ENCODE measurements at places on chromosomes 4 and X.
A peak's percentile ranks its signal among the peaks of the same experiment; 100 is the strongest.

- DNase-seq: peak; percentile 60
Observed at GRCh38 chr4:174835536-174835935, 6.5 kb upstream of the GLRA3 start.

GRCh38 chr4:140081641-140082390 is 72.2 kb downstream of the MAML3 start:
- peak; percentile 34 for DNase-seq

DNA sequence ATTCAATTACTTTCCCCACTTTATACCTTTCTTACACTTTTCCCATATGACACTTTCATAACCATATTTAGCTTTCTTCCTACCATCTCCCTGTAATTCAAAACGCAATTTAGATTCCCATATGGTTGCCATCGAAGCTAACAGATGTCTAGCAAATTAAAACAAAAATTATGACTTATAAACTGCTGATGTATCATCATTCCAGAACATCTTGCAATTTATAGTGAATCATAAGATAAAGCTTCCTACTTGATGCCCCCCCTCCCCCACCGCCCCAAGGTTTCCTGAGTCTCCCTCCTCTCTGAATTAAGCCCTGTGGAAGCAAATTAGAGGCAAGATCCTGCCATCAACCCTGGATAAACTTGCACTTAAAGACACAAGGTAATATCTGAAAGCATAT is 5.4 kb downstream of the TSPAN5 start:
- DNase-seq: no peak

DNA sequence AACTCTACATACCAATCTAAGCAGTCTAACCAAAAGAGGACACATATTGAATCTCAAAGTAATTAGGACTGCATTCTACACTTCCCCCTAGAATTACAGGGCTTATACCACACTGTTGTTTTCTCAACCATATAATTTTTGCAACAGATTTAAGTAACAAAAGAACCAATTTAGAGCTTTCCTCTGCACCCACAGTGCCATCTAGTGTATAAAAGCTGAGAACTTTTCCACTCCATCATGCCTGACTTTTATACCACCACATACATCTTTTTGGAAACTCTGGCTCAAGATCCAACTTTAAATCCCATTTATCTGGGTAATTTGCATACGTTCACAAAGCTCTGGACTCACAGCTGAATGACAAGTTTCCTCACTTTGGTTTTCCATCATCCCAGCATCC is 99.5 kb downstream of the EFHC2 start:
- peak; percentile 7 for DNase-seq

- DNase-seq: no peak
Observed at GRCh38 chrX:16651391-16652024, 1.6 kb downstream of the S100G start.

- no peak for DNase-seq
Observed at GRCh38 chr4:34009951-34010350, 2234.4 kb downstream of the ARAP2 start.

DNA sequence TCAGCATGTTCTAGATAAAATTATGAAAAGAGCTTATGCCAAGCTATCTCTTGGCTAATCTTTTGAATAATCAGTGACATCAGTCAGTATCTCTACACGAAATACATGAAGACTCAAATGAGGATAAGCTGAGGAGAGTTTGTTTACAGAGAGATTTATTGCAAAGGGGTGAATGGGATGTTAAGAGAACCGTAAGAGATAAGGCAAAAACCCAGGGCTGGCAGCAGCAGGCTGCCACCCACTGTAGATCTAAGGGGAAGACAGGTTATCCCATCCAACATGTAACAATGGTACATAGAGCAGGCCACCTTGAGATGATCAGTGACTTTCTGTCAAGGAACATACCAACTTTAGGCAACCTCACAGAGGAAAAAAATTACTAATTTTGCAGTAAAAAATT is 432.1 kb upstream of the NR3C2 start:
- DNase-seq: no peak

DNA sequence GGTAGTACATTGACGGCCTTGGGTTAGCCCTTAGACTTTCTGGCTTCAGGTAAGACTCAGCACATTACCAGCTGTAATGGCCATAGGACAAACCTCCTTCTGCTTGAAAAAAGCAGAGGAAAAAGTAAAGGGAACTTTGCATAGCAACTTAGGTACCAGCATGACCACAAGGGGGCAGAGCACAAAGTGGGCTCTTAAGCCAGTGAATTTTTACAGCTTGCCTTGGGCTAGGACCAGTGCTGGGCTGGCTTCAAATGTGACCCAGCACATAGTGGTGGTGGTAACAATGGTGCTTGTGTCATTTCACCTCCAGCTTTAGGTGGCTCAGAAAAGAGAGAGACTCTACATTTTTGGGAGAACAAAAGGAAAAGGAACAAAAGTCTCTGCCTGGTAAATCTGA is 66.1 kb downstream of the KLHL4 start:
- peak; percentile 46 for DNase-seq

- DNase-seq: no peak
Observed at GRCh38 chr4:47498899-47499298, 13.8 kb downstream of the ATP10D start.

- DNase-seq: no peak
Observed at GRCh38 chrX:2243913-2244460, 256.8 kb downstream of the DHRSX start.

GRCh38 chr4:137583671-137584070 is 51.4 kb upstream of the PCDH18 start:
- DNase-seq: no peak

GRCh38 chr4:153781717-153782416 is 7.0 kb downstream of the SFRP2 start:
- DNase-seq: no peak

DNA sequence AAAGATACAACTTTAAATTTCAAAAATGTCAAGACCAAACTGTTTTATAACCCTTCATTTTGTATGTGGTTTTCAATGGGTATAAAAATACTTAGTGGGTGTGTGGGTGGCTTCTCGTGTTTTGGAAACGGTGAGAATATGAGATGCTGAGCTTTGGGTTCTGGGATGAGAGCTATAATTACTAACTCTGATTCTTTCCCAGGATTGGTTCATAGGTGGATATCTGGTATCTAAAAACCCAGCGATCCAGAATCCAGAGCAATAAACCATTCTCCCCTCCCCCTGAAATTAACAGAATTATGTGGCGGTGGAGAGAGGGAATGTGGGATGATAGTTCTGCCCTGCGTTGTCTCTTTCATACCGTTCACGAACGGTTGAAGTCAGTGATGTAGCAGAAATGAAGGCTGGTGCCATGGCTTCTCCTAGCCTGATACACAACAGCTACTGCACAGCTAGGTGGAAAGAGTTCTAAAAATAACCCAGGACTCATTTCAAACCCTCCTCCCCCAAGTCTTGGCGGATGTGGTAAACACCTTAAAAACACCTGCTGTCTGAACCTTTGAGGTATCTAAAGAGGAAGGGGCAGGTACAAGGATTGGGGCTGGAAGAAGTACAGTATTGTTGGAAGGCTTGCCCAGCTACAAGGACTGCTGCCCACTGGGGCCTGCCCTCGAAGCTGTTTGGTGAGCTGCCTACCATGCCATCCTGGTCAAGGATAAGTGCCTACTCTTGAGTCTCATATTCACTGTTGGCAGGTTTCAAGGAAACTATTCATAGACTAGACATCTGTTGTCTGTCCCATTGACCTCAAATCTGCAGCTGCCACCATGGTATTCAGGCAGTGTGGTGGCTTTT is 44.5 kb downstream of the SEPTIN11 start:
- no peak for DNase-seq

GRCh38 chrX:2410279-2411020 is 90.3 kb downstream of the DHRSX start:
- DNase-seq: no peak

- DNase-seq: peak; percentile 67
Observed at GRCh38 chr4:40322811-40323210, 12.3 kb upstream of the CHRNA9 start.

DNA sequence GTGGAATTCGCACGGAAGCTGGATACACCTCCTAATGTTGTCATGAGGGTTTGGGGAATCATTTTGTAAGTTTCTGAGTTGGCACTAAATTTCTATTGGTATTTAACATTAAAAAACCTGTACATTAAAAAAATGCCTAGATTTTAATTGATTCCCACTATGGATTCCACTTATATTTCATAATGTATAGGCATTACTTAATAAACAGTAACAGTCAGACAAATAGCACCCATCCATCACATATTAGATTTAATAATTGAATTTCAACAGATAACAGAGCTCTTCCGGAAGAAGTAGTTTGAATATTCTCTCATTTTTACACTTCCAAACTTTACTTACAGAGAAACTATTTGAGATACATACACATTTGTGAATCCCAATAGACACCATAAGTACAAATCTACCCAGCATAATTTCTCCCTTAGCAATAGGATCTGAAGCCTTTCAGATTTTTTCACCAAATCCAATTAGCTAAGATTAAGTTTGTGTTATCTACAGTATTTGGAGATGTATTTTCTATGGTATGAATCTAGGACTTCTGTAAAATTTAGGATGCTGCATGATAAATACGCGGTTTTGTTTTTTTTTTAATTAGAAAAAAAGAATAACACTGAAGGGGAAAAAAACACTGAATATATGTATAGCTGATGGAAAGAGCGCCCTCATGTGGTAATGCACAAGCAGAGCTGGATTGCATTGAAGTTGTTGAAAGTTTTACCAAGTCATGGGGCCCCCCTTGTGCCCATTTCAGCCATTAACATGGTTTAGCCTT is 12.2 kb upstream of the ODAM start:
- DNase-seq: peak; percentile 61

GRCh38 chr4:65696436-65696835 is 26.1 kb upstream of the EPHA5 start:
- no peak for DNase-seq

GRCh38 chrX:56764153-56764974 is 35.3 kb downstream of the NBDY start:
- DNase-seq: peak; percentile 56

DNA sequence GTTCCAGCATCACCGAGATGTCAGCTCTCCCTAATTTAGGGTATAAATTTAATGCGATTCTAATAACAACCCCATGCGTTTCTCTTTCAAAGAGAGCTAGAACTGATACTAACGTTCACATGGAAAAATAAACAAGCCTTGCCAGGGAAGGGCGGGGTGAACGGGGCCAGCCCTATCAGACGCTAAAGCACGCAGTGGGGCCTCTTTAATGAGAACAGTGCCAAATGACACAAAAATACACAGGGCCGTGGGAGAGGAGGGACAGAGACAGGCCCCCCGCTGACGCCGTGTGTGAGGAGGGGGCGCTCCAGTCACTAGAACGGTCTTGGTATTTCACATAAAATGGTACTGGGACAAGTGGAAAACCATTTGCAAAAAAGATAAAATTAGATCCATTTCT is 21.3 kb upstream of the ADRA2C start:
- no peak for DNase-seq

DNA sequence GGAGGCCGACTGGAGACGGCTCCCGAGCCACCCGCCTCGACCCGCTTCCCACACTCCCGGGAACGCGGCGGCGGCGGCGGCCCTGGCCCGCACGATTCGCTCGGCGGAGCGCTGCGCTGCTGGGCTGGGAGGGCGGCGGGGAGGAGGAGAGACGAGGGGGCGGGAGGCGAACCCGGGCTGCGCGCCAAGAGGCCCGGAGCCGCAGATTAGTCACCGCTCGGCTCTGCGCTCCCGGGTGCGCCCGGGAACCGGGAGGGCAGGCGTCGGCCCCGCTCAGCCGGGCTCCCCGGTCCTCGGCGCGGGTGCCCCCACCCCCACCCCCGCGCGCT is 11.2 kb upstream of the BCOR start:
- DNase-seq: peak; percentile 65

DNA sequence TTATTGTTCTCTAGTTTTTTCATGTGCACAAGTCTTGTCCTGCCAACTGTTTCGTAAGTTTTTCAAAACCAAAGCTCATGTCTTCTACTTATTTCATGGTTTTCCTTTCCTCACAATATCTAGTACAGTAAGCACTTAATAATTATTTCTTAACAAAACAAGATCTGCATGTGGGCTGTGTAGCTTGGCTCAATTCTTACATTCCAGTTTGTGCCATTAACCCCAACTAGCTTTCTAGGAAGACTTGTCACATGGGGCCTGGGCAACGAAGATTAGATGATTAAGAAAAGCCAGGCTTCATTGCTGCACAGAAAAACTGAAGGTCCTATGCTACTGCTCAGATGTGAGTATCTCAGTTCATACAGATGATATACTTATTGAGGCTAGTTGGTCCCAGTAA is 155.3 kb upstream of the TEX13A start:
- DNase-seq: no peak

- DNase-seq: peak; percentile 26
Observed at GRCh38 chr4:1579001-1579900, 104.9 kb downstream of the FAM53A start.

DNA sequence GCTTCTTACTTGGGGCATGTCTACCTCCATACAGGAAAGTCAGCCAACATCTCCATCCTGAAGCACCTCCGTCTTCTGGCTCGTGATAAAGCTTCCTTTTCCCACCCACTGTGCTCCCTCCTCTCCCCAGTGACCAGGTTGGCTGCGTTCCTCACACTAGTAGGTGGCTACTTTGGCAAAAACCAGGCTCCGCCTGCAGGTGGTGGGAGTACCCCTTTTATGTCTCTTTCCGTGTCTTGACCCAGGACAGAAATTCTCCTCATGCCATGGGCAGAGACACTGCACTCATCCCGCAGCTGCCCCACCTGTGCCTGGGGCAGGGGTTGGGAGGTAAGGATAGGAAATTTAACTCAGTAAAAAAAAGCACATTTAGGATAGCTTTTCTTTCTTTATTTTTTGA is 50.9 kb downstream of the ENPP6 start:
- peak; percentile 37 for DNase-seq

DNA sequence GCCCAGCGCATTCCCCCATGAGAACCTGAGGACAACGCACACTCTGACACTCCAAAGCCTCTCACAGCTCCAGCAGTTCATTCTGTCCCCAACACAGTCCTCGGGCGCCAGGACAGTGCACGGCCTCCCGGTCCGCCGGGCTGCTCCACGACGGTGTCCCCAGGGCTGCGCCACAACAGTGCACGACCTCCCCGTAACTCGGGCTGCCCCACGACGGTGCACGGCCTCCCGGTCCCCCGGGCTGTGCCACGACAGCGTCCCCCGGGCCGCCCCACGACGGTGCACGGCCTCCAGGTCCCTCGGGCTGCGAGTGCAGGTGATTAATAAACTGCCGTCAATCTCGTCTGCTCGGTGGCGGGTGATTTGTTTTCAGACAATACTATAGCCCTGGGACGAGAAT is 585.1 kb upstream of the FRG1 start:
- DNase-seq: no peak

DNA sequence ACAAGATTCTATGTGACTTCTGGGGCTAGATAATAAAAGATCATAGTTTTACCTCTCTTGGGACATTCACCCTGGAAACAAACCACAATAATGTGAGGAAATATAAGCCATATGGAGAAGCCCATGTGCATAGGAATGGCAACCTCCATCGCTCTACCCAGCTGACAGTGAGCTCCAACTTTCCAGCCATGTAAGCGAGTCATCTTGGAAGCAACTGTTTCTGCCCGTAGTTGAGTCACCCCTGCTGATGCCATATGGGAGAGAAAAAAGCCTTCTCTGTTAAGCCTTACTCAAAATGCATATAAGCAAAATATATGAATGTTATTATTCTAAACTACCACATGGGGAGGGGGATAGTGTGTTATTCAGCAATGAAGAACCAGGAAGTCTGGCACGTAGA is 31.4 kb upstream of the RELL1 start:
- peak; percentile 27 for DNase-seq

GRCh38 chr4:105135785-105136184 is 10.9 kb upstream of the TET2 start:
- DNase-seq: no peak
